Fibroblast of mammary gland (primary cell): ENCODE measurements at places on chromosomes 16 and 17.

DNA sequence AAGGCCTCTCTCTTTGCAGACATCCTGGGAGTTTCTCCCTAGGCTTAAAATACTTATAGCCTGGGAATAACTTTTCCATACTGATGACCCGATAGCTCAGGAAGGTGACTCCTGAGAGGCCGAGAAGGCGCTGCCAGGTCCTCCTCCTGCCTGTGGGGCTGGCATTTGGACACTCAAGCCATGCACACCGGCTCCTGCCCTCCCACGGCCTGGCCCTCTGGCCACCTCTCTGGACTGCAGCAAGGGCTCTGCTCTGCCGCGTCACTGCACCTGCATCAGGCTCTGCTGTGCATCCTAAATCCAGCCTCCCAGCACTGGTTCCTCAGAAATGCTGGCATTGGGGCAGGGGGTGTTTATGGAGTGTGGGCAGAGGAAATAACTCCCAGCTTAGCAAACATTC, 14.2 kb downstream of the KCNG4 start:
- DNase-seq = no peak

DNA sequence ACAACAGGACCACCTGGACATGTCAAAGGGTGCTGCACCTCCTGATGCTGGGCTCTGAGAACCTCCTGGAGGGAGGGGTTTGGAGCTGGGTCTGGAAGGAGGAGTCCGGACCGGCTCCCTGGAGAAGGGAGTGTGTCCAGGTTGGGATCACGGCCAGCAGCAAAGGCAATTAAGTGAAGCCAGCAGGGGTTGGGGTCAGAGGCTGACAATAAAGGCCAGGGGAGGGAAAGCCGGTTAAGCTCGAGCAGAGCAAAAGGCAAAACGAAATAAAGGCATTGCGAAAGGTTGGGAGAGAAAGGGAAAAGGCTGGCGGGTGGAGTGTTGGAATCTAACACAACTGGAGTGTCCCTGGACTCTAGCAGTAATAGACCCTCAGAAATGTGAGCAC, 992 bp upstream of the CACNG4 start:
- DNase-seq = no peak

GRCh38 chr16:49554681-49555080, 181.1 kb downstream of the C16orf78 start:
- no peak for DNase-seq

GRCh38 chr17:70310221-70310672, 140.9 kb downstream of the KCNJ2 start:
- no peak for DNase-seq

DNA sequence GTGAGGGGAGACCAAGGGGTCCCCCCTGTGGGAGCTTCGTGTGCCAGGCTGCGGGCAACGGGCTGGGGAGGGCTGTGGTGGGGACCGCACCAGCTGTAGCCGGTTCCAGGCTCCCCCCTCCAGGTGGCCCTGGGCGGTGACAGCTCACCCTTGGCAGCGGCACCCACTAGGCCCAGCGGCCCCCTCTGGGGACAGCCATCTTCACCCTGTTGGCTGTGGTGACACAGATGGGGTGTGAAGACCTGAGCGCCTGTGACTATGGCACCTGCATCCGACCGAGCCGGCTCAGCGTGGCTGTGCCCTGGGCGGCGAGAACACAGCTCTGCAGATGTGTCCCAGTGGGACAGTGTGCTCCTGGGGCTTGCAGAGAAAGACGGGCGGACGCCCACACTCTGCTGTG, 1.1 kb upstream of the C1QTNF8 start:
- no peak for DNase-seq

DNA sequence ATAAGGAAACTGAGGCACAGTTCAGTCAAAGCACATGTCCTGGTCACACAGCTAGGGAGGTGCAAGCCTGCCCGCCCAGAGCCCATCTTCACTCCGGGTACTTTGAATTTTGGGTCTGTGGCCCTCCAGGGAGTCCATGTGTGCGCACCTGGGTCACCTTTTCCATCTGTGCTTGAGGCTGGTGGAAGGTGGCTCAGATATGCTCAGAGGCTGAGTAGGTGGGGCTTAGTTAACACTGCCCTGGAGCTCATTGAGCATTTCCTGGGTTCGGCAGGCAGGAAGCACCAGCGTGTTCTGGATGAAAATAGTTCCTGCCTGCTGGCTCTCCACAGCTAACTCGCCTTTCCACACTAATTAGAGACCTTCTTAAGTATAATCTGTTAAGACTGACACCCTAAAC, 19.2 kb downstream of the FAM234A start:
- no peak for DNase-seq

DNA sequence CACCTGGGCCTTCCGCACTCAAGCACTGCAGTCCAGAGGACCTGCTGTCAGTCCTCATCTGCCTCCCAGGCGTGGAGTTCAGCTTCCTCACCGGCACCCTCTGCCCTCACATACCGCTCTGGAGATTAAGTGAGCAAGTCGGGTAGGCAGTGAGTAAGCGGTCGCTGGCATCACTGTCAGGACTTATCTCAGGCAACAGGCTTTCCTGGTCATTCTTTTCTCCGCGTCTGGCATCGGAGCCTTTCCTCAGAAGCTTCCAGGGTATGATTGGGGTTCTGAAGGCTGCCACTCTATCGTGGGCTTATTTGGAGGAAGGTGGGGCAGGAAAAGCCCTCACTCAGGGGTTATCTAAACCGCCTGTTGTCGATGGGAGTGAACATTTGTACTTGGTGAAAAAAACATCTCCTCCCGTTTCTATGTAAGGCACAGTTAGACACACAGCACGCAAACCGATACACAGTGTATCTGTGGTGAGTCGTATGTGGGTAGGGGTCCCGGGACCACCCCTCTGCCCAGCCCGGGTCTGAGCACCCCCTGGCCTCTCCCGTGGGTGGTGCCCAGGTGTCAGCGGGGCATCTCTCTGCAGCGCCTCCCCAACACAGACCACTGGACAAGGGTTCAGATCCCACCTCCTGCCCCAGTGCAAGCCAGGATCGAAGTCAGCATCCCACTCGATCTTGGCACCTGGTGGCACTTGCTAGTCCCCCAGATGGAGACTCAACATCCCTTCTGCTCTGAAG, 92.5 kb upstream of the PLCG2 start:
- no peak for DNase-seq

DNA sequence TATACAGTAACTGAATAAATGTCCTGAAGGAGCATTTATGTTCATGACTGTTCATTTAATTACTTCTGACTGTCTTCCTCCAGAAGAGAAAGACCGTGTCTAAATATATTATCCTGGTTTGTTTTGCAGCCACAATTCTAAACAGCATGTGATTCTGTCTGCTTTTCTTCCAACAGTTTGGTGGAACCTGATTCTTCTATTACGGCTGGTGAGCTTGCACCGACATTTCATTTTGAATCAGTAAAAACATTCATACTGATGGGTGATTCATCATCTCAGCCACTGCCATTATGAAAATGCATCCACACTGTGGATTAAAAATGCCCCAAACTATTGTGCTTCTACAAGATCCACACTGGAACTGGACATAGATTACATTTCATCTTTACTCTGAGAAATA, 16.9 kb downstream of the KNOP1 start:
- peak; percentile 30 for DNase-seq

- DNase-seq = peak; percentile 69
Measured at GRCh38 chr17:9432134-9432885, 143.3 kb downstream of the STX8 start.

GRCh38 chr17:69588827-69589239, 174.3 kb downstream of the MAP2K6 start:
- no peak for DNase-seq

DNA sequence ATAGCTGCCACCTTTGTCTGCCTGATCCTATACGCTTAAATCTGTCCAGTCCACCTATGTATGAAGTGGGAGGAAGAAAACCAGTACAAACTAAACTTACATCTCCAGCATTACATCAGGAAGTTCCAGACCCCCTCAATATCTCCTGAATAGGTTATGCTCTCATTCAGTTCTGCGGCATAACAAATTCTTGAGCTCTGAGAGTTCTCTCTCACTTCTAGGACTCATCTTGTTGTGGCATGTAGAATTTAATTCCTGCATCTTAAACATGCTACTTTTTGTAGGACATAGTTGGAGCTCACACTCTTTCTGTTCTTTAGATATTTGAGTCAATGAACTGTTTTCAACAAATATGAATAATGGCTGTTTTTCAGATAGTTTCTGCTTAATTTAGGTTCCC, 662.5 kb downstream of the CDH11 start:
- DNase-seq = no peak

- no peak for DNase-seq
Measured at GRCh38 chr17:50459756-50460155, 8.9 kb downstream of the CHAD start.

GRCh38 chr17:31825961-31826691, 32.9 kb downstream of the COPRS start:
- DNase-seq = peak; percentile 54

DNA sequence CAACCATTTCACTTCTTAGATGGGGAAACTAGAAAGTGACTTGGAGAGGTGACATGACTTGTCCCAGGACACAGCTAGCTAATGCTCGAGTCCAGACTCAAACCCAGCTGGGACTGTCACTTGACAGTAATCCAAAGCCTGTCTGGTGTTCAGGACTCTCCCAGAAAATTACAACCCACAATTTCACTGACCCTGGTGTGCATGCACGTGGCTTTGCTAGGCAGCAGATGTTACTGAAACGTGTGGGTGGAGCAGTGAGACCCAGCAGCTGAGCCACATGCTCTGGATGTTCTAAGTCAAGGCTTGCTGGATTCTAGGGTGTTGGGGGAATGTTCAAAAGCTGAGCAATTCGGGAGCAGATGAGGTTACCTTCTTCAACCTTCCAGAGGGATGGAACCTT, 364.6 kb downstream of the GRIN2A start:
- no peak for DNase-seq

DNA sequence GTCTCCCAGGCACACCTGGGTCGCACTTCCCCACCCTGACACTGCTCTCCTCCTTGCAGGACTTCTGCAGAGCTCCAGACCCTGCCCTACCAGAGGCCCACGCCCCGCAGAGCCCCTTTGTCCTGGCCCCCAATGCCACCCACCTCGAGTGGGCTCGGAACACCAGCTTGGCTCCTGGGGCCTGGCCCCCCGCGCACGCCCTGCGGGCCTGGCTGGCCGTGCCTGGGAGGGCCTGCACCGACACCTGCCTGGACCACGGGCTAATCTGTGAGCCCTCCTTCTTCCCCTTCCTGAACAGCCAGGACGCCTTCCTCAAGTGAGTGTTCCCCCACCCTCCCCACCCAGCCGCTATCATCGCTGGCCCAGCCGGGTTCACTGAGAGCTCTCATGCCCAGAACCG, 79.6 kb downstream of the MGAT5B start:
- DNase-seq = no peak

- DNase-seq = peak; percentile 96
Measured at GRCh38 chr16:72317446-72317845, 145.5 kb upstream of the PMFBP1 start.

DNA sequence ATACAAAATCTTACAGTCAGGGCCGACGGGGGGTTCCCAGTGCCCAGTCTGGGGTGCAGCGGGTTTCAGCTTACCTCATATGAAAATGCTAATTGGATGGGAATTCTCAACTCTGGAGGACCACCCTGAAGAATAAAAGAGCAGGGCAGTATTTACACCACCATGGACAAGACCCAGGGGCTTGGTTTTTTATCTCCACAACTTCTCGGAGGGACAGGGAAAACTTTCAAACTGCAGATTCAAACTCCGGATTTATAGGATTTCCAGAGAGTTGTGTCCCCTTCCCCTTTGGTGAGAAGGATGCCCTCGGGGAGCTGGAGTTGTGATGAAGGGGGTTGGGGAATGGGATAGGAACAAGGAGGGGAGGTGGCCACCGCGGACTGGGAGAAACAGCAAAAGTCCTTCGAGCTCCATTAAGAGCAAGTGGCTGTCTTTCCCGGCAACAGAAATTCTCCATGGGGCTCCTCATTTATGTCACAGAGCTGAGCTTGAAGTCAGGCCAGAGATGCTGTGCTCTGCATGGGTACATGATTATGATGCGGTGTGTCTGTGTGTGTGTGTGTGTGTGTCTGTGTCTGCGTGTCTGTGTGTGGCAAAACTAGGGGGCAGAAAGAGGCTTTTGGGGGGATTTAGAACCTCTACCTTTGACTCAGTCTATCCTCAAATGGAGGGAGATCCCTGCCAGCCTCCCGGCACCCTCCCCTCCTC, 15.7 kb downstream of the FOXL1 start:
- no peak for DNase-seq

DNA sequence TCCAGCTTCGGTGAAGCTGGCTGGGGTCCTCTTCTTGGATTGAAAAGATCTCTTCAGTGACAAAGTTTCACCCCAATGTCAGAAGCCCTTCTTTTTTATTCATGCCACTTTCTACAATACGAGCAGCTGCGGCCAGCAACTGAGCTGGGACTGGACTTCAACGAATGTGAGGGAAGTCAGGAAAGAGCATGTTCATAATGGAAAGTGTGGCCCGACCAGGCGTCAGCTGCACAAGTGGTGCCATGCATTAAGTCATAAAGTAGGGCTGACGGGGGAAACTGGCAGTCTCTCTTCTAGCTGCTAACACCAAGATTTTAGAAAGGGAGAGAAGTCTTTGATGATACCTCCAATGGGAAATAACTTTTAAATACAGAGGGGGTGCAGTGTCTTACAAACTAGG, 192.6 kb downstream of the PARN start:
- DNase-seq = no peak

DNA sequence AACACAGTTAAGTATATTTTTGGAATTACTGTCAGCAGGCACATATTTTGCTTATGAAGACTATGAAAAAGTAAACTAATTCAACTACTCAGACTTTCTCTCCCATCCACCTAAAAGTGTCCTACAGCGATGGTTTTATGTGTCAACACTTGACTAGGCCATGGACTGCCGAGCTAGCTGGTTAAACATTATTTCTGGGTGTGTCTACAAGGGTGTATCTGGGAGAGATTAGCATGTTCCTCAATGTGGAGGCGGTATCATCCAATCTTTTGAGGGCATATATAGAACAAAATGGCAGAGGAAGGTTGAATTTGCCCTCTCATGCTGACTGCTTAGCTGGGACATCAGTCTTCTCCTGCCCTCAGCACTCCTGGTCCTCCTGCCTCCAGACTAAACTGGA, 82.7 kb upstream of the CDYL2 start:
- no peak for DNase-seq

- no peak for DNase-seq
Measured at GRCh38 chr16:71629278-71630016, 3.5 kb downstream of the MARVELD3 start.

- DNase-seq = no peak
Measured at GRCh38 chr17:34879146-34879545, 82.1 kb downstream of the CCT6B start.
